Activated CD8-positive, alpha-beta memory T cell treated with anti-CD3 and anti-CD28 coated beads for 1 hour (primary cell): ENCODE measurements at places on chromosomes 12 and 14.

- DNase-seq = no peak
Observed at GRCh38 chr12:108709697-108710096, 21.6 kb downstream of the CORO1C start.

GRCh38 chr14:22483863-22484593, 105.0 kb downstream of the DAD1 start:
- DNase-seq = no peak

GRCh38 chr12:99427104-99427503, 220.4 kb upstream of the GARIN6 start:
- DNase-seq = no peak

GRCh38 chr12:101772012-101772775, 32.9 kb upstream of the SYCP3 start:
- no peak for DNase-seq

GRCh38 chr14:58216544-58216943, 16.6 kb downstream of the ACTR10 start:
- DNase-seq = no peak

DNA sequence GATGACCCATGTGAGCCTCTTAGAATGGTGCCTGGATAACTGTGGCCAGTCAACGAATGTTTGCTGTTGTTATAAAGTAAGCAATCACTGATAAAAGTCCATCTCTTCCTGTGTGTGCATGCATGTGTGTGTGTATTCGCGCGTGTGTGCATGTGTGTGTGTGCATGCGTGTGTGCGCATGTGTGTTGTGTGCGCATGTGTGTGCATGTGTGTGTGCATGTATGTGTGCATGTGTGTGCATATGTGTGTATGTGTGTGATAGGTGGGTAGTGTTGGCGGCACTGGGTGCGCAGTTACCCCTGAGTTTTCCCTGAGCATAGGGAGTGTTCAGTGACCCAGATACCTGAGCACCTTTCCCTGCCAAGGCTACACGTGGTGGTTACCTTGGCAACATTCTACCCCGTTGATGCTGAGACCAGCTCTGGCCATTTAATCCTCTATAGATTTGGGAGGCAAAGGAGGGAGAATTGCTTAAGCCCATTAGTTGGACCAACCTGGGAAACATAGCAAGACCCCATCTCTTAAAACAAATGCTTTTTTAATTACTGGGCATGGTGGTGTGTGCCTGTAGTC, 137.8 kb downstream of the SLC15A4 start:
- no peak for DNase-seq

DNA sequence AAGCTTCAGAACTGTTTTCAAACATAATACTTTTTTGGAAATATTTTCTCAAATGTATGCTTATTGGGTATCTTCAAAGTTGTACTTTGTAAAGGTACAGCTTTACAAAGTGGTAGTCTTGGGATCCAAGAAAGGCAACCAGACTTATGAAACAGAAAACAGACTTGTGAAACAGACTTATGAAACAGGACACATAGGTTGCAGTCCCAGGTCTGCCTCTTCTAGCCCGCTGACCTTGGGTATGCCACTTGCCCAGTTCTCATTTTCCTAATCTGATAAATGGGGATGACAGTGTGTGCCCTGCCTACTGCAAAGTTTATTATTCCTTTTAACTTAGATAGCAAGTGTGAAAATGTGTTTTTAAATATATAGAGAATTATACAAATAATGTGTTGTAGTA, 114.3 kb downstream of the KICS2 start:
- DNase-seq = no peak

GRCh38 chr14:104681689-104682074, 7.7 kb upstream of the INF2 start:
- no peak for DNase-seq

- DNase-seq = no peak
Observed at GRCh38 chr12:5806371-5807089, 138.5 kb downstream of the ANO2 start.
